ENCODE measurements at places on chromosomes 2 and 18.

- no peak for DNase-seq
These were observed 4.5 kb downstream of the RTN4 start for GRCh38 chr2:55045780-55046179.

DNA sequence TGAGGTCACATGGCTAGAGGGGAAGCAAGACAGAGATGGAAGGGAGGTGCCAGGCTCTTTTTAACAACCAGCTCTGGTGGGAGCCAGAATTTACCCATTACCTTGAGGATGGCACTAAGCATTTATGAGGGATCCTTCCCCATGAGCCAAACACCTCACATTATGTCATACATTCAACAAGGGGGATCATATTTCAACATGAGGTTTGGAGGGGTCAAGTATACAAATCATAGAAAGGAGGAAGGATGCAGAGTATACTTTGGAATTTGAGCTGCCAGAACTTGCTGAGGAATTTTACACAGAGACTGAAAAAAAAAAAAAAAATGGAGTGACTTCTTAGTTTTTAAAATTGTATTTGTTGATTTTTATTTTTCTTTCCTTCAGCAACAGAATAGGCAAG, 891.4 kb downstream of the CCDC85A start:
- DNase-seq, result no peak

DNA sequence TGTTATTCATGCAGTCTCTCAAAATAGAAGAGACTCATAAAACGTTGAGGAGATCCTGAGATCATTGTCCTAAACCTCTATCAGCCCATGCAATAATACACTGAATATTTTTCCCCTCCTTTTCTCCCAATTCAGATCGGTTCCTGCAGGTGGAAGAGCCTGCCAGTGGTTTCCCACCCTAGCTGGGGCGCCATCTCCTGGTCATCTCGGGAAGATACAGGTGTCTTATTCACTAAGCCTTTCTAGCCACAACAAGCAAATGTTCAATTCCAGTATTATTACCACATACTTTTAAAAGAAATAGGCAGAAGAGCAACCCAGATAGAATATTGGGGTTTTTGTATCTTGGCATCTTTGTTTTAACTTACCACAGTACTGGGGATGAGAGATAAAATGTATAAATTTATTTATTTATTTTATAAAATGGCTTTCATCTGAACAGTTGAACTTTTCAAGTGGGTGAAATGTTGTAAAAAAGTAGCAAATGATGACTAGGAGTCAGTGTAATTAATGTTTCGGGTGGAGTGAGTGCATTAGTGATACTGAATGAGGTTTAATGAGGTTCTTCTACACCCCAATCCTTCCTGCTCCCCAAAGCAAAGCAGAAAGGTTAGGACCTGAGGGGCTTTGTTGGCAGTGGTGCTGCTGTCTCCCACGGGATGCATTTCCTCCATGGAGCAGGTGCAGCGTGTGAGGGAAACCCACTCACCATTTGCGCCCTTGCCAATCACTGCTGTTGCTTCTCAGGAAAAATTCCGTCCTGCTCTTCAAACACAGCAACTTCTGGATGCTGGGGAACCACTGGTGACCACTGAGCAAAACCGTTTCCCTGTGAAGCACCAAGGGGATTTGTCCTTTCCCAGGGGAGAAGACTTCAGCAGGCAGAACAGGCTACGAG, 147.1 kb upstream of the FHL2 start:
- peak; percentile 23 for DNase-seq

DNA sequence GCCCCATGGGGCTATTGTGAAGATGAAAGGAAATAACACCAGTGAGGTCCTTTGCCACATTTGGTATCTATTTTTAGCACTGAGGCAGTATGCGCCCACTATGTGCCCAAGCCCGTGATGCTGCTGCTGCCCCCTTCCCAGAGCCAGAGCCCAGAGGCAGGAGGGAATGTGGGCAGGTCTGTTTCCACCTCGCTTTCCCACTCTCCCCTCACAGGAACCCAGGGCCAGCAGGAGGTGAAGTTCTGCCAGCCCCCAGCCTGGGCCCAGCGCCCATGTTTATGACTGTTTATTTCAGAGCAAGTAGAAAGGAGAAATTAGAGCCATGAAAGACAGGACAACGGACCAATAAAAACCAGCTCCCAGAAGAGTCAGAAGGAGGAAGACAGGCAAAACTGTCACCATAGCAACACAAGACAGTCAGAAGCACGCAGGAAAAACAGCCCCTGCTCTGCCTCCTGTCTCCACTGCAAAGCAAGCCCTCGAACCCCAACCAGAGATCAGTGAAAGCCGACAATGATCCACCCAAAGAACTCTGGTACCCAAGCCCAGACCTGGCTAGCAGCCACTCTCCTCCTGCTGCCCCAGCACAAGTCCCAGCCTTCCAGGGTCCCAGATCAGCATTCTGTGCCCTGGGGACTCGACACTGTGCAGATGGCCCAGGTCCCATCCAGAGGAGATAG, 1.4 kb downstream of the CYRIA start:
- peak; percentile 65 for DNase-seq

DNA sequence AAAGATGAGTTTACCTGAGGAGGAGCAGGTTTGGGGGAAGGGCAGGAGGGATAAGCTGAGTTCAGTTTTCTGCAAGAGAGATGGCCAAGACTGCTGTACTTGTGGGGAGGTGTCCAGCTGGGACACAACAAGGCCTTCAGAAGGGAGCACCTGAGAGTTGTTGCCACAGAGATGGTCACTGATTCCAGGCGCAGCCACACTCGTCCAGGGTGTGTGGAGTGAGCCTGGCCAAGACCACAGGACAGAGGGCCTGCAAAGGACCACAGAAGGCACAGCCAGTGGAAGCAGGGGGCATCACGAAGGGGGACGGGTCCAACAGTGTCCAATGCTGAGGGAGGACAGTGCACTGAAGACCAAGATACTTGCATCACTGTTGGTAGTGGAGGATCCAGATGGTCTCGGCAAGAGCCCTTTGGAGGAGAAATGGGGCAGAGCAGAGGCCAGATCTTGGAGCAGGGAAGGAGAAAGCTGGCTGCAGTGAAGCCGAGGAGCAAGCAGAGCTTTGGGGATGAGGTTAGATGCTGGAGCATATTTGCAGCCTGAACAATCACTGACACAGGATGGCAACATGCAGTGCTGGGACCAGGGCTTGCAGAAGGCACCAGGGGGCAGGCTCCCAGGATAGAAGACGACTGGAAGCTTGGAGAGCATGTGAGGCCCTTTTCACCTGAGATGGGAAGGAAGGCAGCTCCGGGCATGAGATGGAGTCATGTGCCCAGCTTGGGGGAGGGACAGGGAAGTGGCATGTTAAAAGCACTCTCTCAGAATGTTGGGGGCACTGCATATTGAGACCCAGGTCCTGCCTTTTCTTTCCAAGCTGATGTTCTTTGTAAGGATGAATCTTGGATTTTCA, 214.0 kb downstream of the CYP26B1 start:
- no peak for DNase-seq

- no peak for DNase-seq
These were observed 601.6 kb upstream of the PKDCC start for GRCh38 chr2:41446266-41446665.

- no peak for DNase-seq
These were observed 45.2 kb downstream of the FAM117B start for GRCh38 chr2:202679980-202680379.

DNA sequence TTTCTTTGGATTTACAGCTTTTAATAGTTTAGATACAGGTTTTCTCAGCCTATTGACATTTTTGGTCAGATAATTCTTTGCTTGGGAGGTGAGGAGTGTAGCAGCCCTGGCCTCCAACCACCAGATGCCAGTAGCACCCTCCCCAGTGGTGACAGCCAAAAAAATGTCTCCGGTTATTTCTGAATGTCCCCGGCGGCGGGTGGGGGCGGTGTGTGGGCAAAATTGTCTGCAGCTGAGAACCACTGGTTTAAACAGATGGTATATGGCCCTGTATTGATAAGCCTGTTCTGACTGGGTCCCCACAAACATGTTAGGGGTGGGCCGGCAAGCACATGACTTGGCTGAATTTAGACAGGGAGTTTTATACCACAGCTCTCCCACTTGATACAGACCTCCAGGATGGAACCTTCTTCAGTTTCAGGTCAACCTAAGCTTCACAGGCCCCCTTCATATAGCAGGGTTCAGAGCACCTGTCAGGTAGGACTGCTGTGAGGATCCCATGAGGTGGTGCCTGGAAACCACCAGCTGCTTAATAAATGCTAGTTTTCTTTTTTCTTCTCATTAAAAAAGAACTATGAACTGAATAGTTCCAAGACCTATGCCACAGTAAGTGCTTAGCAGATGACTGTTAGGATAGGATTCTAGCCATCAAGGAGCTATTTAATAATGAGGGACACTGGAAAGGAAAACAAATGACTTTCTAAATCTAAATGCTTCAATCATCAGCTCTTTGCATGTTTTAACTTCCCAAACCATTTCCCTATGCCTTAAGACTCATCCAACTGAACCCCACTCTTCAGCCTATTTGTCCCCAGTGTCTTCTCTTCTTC, 18.1 kb downstream of the LPIN2 start:
- no peak for DNase-seq

GRCh38 chr18:49061991-49062831, 111.4 kb upstream of the SMAD7 start:
- DNase-seq, result no peak

- DNase-seq, result no peak
These were observed 25.7 kb downstream of the GALNT14 start for GRCh38 chr2:31112544-31112943.

GRCh38 chr2:67825476-67825875, 237.3 kb downstream of the C1D start:
- no peak for DNase-seq

- DNase-seq, result no peak
These were observed 67.5 kb downstream of the EMILIN2 start for GRCh38 chr18:2914185-2914880.

DNA sequence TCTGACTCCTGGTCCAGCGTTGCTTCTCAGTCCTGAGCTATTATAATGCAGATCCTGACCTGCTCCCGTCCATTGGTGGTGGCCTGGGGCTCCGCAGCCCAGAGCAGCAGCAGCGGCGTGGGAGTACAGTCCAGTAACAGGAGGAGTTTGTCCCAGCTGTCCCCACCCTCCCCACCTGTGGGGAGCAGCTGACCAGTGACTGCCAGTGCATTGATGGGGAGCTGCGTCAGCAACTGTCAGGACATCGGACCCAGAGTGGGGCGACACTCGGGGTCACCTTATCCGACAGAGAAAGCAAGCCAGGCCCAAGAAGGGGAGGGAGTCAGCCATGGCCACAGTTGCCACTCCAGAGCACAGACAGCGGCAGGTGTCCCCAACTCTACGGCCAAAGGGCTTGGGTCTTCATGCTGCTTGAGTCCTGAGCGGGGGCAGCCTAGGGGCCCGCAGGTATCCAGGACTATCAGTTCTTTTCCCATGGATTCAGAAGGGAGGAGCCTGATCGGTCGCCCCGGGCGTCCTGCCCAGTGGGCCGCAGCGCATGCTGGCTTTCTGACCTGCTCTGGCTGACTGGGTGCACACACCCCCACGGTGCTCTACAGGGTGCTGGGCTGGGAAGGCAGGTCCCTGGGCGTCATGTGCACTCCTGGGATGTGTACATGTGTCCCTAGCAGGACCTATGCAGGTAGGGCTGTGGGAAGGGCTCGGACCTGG, 29.7 kb downstream of the DNMT3A start:
- peak; percentile 53 for DNase-seq

DNA sequence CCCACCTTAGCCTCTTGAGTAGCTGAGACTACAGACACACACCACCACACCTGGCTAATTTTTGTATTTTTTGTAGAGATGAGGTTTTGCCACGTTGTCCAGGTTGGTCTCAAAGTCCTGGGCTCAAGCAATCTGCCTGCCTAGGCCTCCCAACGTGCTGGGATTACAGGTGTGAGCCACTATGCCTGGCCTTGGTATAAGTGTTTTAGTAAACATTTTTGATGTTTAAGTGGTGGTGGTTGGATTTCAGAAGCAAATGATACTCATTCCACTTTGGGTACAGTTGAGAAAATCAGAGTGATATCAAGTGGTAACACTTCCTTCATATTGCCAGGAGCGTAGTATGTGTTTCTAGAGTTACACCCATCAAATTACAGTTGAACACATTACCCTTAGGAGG, 25.4 kb downstream of the ACADL start:
- no peak for DNase-seq

DNA sequence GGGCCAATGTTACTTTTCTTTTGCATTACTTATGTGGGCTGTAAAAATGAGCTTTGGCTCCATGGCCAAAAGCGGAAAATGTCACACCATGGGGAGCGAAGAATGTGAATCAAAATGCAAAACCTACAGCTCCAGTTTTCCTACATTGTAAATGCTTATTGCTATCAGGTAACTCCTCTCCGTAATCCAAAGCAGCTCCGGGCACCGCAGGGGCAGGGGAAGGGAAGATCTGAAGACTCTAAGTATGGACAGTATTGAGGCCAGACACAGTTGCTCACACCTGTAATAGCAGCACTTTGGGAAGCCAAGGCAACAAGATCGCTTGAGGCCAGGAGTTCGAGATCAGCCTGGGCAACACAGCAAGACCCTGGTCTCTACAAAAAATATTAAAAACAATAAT, 7.1 kb upstream of the AGFG1 start:
- no peak for DNase-seq

GRCh38 chr2:96404446-96405373, 69.1 kb downstream of the NCAPH start:
- peak; percentile 12 for DNase-seq

- no peak for DNase-seq
These were observed 161.0 kb downstream of the ANKRD44 start for GRCh38 chr2:197149546-197149945.

DNA sequence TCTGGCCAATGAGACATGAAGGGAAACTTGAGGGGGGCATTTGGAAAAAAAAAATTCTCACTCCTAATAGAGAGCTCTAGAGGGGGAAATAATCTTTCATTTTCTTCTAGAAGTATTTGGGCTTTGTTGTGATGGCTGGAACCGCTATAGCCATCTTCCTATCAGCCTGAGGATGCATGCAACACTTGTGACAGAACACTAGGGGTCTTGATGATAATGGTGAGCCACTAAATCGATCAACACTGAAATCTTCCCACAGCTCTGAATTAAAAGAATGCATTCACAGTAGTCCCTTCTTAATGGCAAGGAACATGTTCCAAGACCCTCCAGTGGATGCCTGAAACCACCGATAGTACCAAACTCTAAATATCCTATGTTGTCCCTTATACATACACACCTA, 325.3 kb downstream of the LNPK start:
- no peak for DNase-seq

DNA sequence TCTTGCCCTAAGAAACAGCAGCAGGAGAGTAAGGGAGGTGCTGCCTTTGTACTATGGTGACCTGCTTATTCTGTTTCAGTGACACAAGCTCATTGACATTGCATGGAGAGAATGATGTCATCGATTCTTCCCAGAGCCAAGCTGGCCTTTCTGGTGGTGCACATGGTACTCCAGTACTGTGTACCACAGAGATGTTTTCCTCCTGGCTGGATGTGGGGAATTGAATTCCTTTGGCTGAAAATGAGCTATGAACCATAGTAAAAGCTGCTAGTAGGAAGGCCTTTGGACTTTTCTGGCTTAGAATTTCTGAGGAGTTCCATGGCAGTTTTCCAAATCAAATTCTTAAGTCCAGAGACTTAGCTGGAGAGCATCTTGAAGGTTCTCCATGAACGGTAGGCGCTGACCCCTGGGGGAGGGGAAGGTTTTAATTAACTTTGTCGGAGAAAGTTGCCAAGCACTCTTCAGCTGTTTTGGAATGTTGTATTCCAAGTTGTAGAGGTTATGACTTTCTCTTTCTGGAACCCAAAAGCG, 17.1 kb upstream of the B3GNT2 start:
- DNase-seq, result no peak
